Bone marrow (tissue), 2 donors: ENCODE measurements at places on chromosomes 2 and 18.

DNA sequence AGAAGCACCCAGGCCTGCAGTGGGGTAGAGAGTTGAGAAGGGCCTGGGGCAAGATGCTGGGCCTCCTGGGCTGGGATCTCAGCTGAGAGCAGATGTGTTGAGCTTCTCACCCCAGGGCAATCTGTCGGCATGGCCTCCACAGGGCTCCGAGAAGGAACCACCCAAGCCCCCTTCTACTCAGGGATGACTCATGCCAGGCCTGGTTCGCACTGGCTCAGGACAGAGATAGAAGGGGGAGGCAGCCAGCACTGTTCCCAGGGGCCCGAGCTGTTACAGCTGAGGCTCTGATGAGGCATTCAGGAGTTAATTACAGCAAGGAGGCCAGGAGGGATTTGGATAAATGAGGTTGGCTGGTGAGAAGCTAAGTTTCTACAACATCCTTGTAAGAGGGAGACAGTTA, 62.5 kb downstream of the CENPO start:
- DNase-seq, result no peak

DNA sequence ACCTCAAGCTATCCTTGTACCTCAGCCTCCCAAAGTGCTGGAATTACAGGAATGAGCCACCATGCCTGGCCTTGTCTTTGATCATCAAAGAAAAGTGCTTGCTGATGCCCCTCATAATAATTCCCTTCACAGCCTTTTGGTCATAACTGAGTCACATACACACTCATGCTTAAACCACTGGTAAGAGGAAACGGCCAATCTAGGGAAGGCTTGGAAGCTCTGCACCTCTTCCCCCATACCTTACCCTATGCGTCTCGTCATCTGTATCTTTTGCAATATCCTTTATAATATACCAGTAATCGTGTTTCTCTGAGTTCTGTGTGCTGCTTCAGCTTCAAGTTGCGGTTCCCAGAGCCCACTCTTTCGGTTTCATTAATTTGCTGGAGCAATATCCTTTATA, 4.8 kb upstream of the RNF138 start:
- no peak for DNase-seq

DNA sequence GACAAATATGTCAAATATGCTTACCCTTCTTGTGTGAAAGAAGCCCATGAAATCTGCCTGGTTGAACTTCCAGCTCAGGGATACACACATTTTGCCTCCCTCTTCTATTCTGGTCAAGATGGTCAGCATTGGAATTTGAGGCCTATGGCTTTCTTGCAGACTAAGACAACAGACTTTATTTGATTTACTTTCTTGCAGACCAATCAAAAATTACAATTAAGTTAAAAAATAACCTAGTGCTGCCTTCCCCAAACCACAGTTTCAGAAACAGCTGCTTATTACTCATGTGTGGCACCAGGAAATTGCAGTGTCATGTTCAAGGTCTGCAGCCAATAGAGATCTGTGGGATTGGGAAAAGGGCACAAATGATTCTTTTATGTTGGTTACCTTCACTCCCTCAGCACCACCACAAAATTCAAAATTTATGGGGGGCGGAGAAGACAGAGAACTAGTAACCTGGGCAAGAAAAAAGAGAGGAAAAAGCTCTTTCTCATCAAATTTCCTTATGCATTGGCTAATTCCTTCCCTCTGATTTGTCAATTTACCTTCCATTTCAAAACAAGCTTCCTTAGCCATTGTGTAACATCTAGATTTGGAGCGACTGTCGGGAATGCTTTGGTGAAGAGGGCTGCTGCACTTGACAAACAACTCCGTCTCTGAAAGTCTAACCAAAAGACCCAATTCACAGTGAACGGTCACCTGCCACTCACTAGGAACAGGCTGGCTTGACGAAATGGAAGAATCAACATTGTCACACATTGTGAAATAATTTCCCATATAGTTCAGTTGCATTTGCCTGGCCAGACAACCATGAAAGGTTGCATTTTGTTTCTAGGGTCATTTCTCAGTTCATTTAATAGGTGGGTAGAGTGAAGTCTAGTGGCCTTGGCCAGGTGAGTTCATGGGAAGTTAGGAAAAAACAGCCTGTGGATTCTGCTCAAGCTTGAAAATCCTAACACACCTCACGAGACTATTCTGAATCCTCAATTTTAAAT, 100.4 kb upstream of the FZD5 start:
- peak; percentile 78 for DNase-seq

- no peak for DNase-seq
Observed at GRCh38 chr2:197704434-197705120, 592 bp upstream of the MARS2 start.

GRCh38 chr2:136858656-136859055, 93.3 kb downstream of the THSD7B start:
- no peak for DNase-seq

DNA sequence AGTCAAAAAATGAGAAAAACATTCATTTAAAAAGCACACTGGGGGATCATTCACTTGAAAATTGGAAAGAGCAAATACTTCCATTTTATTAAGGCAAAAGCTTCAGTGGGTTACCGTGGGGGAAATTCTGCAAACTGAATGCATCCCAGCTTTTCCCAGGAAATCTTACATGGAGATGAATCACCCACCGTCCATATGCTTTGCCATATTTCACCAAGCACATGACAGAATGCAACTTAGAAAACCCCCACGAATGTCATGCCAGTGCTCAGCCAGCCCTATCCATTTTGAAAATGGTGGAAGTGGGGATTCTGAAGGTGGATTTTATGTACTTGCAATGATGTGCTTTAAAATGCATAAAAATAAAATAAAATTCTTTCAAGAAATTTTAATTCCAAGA, 485.5 kb upstream of the ID2 start:
- no peak for DNase-seq

GRCh38 chr2:170159060-170159459, 18.9 kb upstream of the MYO3B start:
- no peak for DNase-seq

DNA sequence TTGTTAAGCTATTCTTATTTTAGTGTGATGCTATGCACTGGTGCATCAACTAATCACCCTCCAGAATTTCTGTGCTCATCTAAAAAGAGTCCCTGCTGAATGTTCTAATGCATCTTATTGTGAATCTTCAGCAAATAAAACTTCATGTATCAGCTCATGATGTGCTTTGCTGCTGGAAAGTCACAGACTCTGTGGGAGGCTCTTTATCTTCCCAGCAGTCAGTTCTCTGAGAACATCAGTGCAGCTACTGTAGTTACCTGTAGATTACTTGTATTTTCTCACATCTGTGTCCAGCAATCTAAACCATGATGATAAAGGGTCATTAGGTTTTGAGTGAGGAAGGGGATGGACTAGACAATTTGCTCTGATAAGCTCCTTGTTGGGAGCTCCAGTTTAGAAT, 141.6 kb upstream of the SP3 start:
- DNase-seq, result no peak

- DNase-seq, result no peak
Observed at GRCh38 chr2:163247847-163248220, 409.3 kb upstream of the KCNH7 start.

GRCh38 chr2:168180483-168180882, 66.9 kb downstream of the STK39 start:
- DNase-seq, result no peak

DNA sequence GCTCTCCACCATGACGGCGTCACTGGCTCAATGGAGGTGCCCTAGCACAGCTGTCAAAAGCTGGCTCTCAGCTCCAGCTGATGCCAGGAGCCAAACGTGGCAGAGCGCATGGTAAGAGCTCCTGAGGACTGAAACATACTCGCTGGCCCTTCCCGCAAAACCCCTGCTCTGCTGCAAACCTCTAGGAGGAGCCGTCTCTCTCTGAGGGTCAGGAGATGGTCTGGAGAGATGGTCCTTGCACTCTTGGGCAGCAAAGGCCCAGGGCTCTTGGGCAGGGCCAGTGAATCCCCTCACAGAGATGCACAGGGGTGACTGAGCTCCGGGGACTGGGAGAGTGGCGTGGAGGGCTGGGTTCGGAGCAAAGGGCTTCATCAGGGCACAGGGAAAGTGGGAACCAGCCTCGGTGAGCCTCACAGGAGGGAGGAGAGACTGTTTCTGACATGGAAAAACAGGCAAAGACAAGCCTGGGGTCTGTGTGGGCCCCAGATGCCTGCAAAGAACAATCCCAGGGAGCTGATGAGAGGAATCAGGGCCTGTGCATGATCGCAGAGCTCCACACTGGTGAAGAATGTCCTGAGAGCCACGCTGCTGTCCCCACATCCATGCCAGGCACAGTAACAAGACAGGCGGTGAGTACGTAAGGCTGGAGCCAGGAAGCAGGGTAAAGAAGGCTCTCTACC, 17.2 kb downstream of the SNORC start:
- DNase-seq, result no peak

- DNase-seq, result no peak
Observed at GRCh38 chr2:8606649-8607550, 75.0 kb upstream of the ID2 start.

- no peak for DNase-seq
Observed at GRCh38 chr2:238709325-238710025, 138.4 kb upstream of the TWIST2 start.

- DNase-seq, result peak; percentile 96
Observed at GRCh38 chr2:239267288-239267951, 133.4 kb downstream of the HDAC4 start.

GRCh38 chr2:222451224-222451674, 26.9 kb downstream of the SGPP2 start:
- DNase-seq, result no peak

DNA sequence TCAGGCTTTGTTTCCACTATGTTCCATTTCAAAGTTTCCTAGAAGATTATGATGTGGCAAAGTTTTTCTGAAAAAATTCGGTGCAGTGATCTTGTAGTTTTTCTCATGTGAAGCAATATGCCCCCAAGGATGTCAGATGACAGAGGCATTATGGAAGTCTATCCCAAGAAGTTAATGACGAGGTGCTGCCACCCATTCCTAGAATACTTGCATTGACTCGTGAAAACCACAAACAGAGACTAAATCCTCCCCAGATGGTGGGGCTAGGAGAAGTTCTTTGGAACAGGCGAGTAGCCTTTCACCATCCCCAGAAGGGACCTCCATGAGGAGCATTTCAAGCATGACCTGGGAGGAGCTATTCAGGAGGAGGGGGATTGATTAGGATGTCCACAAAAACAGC, 40.2 kb upstream of the COPS8 start:
- DNase-seq, result no peak

DNA sequence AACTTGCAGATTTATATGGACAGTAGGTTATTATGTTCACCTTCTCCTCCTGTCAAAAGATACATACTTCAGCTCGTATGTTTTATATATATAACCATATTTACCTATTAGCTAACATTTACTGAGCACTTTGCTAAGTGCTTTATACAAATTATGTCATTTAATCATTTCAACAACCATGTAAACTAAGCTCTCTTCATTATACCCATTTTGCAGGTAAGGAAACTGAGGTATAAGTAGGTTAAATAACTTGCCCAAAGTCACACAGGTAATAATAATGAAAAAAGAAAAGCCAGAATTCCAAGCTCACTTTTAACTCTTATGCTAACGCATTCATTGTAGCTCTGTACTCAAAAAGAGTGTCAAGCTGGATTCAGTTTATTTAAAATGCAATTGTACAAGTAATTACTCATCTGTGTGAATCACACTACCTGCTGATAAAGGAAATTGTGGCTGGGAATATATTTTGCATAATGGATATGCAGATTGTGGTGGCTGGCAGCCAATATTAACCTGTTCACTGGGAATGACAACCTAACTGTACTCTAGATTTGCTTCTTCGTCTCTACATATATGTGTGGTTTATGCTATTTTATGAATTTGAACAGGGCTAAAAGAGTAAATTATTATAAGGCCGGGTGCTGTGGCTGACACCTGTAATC, 20.6 kb downstream of the SLC16A14 start:
- no peak for DNase-seq

DNA sequence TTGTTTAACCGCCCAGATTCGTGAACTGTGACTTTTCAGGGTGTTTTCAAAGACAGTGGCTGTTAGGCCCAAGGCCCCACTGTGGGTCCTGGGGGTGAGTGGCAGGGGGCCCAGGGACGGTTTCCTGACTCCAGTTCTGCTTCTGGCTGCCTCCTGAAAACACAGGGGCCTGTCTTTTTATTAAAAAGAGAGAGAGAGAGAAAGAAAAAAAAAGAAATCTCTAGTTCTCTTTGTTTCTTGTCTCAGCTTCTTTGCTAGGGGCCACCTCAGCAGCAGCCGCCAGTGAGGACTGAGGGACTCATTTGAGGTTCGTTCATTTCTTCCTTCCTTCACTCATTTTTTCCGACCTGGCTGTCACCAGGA, 15.4 kb upstream of the E2F6 start:
- no peak for DNase-seq

DNA sequence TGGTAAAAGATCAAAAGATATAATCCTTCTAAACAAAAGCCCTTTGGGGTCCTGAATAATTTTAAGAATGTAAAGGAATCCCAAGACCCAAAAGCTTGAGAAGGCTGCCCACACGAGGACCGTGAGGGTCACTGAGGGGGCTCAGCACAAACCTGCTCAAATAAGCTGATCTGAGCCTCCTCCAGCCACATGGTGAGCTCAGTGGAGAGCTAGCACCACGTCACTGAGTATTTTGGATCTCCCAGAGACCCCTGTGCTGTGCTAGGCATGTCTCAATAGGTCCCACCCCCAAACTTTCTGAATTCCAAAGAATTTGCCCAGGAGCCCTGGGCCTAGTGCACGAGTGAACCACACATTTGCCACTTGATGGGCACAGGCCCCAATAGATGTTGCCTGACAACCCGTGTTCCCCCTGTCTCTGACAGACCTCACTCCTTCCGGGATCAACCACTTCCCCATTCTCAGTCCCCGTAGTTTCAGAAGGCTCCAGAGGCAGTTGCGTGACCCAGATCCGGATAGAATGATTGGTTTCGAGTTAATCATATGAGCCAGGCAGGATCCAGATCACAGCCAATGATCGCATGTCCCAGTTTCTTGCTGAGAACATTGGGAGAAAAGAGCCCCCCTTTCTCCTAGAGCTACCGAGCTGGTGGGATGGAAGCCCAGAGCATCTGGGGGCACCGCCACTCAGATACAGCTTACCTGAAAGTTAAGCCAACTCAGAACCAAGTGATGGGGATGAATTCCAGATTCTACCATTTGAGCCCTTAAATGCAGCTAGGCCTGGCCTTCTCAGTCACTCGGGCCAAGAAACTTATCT, 203.8 kb downstream of the TNS1 start:
- DNase-seq, result peak; percentile 17

DNA sequence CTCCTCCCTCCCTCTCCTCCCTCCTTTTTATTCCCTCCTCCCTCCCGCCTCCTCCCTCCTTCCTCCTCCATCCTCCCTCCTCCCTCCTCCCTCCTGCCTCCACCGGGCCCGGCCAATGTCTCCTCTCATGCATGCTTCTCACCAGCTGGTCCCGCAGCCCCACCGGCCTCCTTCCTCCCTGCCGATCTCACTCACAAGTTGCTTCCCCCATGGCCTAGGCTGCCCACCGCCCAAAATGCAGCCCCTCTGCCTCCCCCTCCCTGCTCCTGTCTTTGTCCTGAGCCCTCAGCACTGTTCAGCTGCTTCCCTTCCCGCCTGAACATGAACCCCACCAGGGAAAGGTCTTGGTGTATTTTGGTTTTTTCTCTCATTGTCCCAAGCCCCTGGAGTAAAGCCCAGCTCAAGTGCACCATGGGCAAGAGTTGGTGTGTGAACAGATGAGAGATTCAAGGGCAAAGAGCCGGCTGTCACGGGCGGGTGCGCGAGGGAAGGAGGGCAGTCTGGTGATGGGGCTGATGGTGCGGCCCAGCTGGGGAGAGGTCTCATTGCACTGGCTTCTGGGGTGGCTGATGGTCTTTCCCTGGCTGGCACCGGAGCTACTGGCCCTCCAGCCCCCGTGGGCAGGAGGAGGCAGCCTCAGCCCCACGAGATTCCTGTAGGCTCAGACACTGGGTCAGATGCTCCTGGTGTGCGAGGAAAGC, 117.6 kb downstream of the TWIST2 start:
- DNase-seq, result no peak

- no peak for DNase-seq
Observed at GRCh38 chr2:42854207-42854818, 61.9 kb upstream of the HAAO start.
